ENCODE measurements at places on chromosomes 1 and 21. TPM values are rescaled to one million over a fixed set of nuclear protein-coding genes. Genes with fewer than 3 reads are reported as not detected.

- H3K4me3 ChIP-seq = no peak overlapping the region
- H3K4me1 ChIP-seq = no peaks in the 10 kb centered on the region
- H3K27ac ChIP-seq = no peak overlapping the region
- peaks cover 3% of the 10 kb centered on the region for H3K27me3 ChIP-seq
- no peak for DNase-seq
- H3K36me3 ChIP-seq = no peaks in the 10 kb centered on the region
Measured at GRCh38 chr1:185016880-185017279, 28.5 kb upstream of the RNF2 start.

GRCh38 chr1:27403065-27403726 lies 10.8 kb downstream of the GPR3 start:
- DNase-seq = no peak
- peaks cover 18% of the 10 kb centered on the region for H3K36me3 ChIP-seq
- peaks cover 27% of the 10 kb centered on the region for H3K4me1 ChIP-seq
- peak overlapping the region; percentile 18 for H3K27ac ChIP-seq
- peaks cover 36% of the 10 kb centered on the region for H3K27me3 ChIP-seq

LAMTOR2 gene
- total RNA-seq = 82.4 TPM

GRCh38 chr1:232511172-232511571 lies 118.8 kb downstream of the SIPA1L2 start:
- no peak overlapping the region for H3K4me3 ChIP-seq
- H3K27ac ChIP-seq = no peak overlapping the region
- H3K36me3 ChIP-seq = peaks cover 36% of the 10 kb centered on the region
- peaks cover 3% of the 10 kb centered on the region for H3K27me3 ChIP-seq

DNA sequence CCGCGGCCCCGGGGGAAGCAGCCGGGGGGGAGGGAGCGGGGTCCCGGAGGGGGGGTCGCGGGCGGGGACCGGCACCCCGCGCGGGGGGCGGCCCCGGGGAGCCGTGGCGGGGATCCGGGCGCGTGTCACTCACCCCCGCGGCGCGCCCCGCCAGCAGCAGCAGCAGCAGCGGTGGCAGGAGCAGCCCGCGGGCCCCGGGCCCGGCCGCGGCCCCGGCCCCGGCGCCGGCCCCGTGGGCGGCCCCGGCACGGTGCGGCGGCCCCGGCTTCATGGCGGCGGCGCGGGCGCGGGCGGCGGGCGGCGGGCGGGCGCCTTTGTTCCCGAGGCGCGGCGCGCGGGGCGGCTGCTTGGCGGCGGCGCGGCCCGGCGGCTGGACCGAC lies 252 bp downstream of the SDC3 start:
- H3K4me1 ChIP-seq = peaks cover 22% of the 10 kb centered on the region
- H3K36me3 ChIP-seq = peaks cover 10% of the 10 kb centered on the region
- no peak overlapping the region for H3K27ac ChIP-seq
- H3K27me3 ChIP-seq = peaks cover 17% of the 10 kb centered on the region
- H3K4me3 ChIP-seq = no peak overlapping the region

GRCh38 chr1:15423355-15424077 lies 13.8 kb downstream of the EFHD2 start:
- DNase-seq = no peak
- H3K36me3 ChIP-seq = peaks cover 9% of the 10 kb centered on the region
- no peak overlapping the region for H3K4me3 ChIP-seq
- peaks cover 8% of the 10 kb centered on the region for H3K4me1 ChIP-seq

DNA sequence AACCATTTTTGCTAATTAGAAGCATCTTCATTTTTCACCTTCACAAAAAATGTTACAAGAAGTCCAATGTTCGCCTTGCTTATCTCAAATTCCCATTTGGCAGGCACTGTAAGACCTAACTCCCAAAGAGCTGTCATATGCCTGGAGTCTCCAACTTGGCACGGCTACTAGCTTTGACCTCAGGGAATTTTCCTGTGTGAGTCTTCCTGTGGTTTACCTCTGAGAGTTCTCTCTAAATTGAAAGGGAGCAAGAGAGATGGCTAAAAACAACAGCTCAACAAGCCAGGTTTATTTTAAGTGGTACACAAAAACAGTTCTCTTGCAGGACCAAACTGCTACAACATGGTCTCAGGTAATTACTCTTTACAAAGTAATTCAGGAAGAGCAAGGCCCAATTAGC lies 756.0 kb upstream of the ADGRL2 start:
- no peaks in the 10 kb centered on the region for H3K4me1 ChIP-seq
- DNase-seq = no peak
- H3K4me3 ChIP-seq = no peak overlapping the region
- no peaks in the 10 kb centered on the region for H3K36me3 ChIP-seq

BARHL2 gene
- total RNA-seq = not detected

TMEM79 gene
- total RNA-seq = 2.9 TPM

DNA sequence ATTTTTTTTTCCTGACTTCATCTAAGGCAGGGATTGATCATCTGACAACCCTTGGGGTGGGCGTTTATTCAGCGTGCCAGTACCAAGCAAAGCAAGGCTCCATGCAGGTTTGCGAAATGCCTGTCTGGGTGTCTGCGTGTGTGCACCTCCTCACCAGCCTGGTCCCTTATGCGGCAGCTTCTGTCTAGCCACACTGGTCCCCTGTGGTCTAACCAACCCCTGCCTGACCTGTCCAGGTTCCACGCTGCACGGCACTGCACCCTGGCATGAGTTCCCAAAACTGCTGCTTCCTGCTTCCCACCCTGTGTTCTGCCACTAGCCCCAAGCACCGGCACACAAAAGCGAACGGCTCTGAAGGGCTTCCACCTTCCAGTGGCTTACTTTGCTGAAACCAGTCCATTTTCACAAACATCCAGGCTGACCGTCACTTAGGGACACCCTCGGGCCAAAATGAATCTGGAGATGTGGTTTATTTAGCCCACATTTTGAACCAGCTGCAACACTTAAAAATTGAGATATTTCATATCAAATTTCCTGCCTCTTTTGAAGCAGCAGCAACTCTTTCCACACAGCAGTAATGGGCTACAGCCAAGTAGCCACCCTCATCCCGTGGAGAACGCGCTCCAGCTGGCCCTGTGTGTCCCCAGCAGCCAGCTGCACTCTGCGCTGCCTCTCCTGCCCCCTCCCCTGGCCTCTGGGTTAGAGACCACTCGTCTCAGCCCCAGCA lies 55.7 kb downstream of the HLCS start:
- peaks cover 4% of the 10 kb centered on the region for H3K27me3 ChIP-seq
- peaks cover 14% of the 10 kb centered on the region for H3K36me3 ChIP-seq
- H3K4me1 ChIP-seq = peaks cover 2% of the 10 kb centered on the region
- H3K4me3 ChIP-seq = no peak overlapping the region
- no peak overlapping the region for H3K27ac ChIP-seq

All from endothelial cell (in vitro differentiated cells).